ENCODE measurements at places on chromosomes 4 and X.

GRCh38 chr4:145565328-145565727, 53.9 kb upstream of the MMAA start:
- no peak for DNase-seq

- no peak for DNase-seq
Observed at GRCh38 chr4:125111323-125111722, 203.4 kb upstream of the FAT4 start.

DNA sequence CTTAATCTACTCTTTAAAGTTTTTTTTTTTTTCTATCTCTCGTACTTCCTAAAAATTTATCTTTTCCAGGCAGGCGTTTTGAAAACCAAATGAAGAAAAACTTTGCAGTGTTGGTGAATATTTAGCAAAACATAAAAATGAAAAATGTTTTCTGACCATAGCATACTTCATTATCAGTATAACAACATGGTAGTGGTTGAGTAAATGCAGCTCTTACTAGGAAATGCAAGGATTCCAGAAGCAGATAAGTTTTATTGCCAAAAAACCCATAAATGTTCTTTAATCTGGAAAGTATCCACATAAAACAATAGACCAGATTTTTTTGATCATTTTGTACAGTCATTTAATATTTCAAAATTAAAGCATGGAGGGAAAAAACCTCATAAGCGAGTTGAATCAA, 136.9 kb upstream of the GUCY1A1 start:
- no peak for DNase-seq

- DNase-seq, result no peak
Observed at GRCh38 chr4:6374575-6374974, 97.8 kb downstream of the PPP2R2C start.

- DNase-seq, result no peak
Observed at GRCh38 chrX:16946971-16947562, 609 bp downstream of the REPS2 start.
